HEK293T (cell line): ENCODE measurements at places on chromosomes 7 and 10.

DNA sequence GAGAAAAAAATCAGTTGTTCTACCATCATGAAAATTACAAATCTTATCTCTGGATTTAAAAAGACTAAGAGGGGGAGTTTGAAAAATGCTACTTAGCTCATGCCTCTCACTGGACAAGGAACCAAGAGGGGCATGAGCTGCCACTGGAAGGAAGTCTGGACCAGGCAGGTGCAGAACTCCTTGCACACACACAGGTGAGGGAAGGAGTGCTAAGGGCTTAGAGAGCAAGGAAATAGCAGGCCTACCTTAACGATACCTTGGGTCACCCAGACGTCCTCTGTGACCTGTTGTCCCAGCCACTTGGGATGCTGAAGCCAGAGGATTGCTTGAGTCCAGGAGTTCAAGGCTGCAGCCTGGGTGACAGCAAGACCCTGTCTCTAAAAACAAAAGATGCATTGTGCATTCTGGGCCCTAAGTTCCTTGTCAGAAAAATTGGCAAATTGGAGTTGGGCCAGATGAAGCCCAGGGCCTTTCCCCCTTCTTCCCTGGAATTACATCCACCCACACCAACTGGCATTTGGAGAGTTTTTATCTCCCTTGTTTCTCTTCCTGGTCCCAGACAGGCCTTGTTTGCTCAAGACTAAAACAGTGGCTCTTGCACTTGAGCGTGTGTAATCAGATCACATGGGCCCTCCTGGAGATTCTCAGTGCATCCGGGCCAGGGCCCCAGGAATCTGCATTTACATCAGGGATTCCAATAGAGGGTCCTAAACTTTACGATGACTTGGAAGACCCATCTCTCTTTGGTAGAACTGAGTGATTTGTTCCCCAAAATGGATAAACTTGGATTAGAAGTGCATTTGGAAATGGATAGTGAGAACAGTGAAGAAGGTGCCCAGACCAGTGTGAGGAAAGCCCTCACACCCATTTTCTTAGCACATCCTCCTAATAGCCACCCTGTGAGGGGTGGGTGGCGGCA is 3.0 kb downstream of the DDIT4 start:
- no peak for DNase-seq

- DNase-seq = peak; percentile 49
These were observed 22.8 kb downstream of the RGR start for GRCh38 chr10:84267503-84268126.

DNA sequence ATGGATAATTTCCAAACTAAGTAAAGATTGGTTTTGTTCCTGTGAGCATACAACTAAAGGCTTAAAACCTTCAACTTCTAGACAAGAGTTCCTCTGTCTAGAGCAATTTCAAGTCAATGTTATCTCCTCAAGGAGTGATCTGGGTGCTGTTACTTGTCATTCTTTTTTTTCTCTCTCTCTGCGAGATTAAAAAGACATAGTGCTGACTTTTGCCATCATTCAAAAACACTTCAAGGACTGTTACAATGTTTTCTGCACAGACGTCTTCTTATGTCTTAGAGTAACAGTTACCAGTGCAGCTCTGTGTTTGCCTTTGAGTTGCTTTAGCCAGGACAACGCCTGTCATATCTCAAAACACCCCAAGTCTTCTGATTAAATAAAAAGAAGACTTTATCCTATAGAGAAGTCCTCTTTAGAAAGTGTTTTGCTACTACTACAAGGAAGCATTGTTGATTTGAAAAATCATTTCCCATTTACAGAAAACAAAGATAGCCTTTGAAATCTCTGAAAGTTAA is 263.5 kb upstream of the FERD3L start:
- DNase-seq = no peak

DNA sequence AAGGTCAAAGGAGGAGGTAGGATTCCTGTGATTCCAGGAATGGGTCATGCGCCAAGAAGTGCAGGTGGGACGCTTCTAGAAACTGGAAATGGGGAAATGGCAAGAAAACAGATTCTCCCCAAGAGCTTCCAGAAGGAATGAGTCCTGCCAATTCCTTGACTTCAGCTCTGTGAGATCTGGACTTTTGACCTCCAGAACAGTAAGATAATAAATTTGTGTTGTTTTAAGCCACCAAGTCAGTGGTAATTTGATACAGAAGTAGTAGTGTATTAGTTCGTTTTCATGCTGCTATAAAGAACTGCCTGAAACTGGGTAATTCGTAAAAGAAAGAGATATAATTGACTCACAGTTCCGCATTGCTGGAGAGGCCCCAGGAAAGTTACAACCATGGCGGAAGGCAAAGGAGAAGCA is 178.6 kb upstream of the GALNT17 start:
- DNase-seq = no peak

GRCh38 chr7:22204312-22204711 is 152.6 kb downstream of the RAPGEF5 start:
- DNase-seq = no peak
